ENCODE measurements at places on chromosomes 7 and 10. TPM values are rescaled to one million over a fixed set of nuclear protein-coding genes. Genes with fewer than 3 reads are reported as not detected.

The CRHR2 gene
- total RNA-seq, result not detected

The STOX1 gene
- not detected for total RNA-seq

The UCMA gene
- not detected for total RNA-seq

The CPXM2 gene
- 41.5 TPM for total RNA-seq

The ASAH2 gene
- 0.26 TPM for total RNA-seq

The COL17A1 gene
- 0.94 TPM for total RNA-seq

The SLK gene
- 57.7 TPM for total RNA-seq

The DKK1 gene
- total RNA-seq, result 18.4 TPM

The TSPAN12 gene
- 2.0 TPM for total RNA-seq

The KLF14 gene
- total RNA-seq, result under 0.01 TPM

The DPP6 gene
- not detected for total RNA-seq

The TRIM73 gene
- total RNA-seq, result 0.94 TPM

The GPR15LG gene
- total RNA-seq, result not detected

The GCK gene
- total RNA-seq, result 3.2 TPM

The PDAP1 gene
- 29.8 TPM for total RNA-seq

The TRPV5 gene
- not detected for total RNA-seq

The ITPRID1 gene
- total RNA-seq, result not detected

The THSD7A gene
- total RNA-seq, result 1.1 TPM

The NKX2-3 gene
- total RNA-seq, result not detected

The LIPJ gene
- 0.16 TPM for total RNA-seq

The EN2 gene
- not detected for total RNA-seq

The GPR85 gene
- 1.9 TPM for total RNA-seq

The SOSTDC1 gene
- total RNA-seq, result not detected

The DGKI gene
- 1.9 TPM for total RNA-seq

The SPDYE2 gene
- total RNA-seq, result not detected

The GAD2 gene
- total RNA-seq, result not detected

The METTL27 gene
- total RNA-seq, result 11.8 TPM

The ANKRD22 gene
- under 0.01 TPM for total RNA-seq

The TUBB8 gene
- not detected for total RNA-seq

The TEX47 gene
- not detected for total RNA-seq

The ATP6V1F gene
- 107 TPM for total RNA-seq

The CCNJ gene
- total RNA-seq, result 3.0 TPM

The PPP3CB gene
- total RNA-seq, result 22.8 TPM

The CNPY1 gene
- total RNA-seq, result not detected

The HMX2 gene
- not detected for total RNA-seq

The ACTL6B gene
- total RNA-seq, result not detected

The RBP3 gene
- total RNA-seq, result not detected

The SUN3 gene
- not detected for total RNA-seq
